Left ventricle myocardium superior (tissue), 1 donor: ENCODE measurements at places on chromosomes 1 and 21. TPM values are rescaled to one million over a fixed set of nuclear protein-coding genes. Genes with fewer than 3 reads are reported as not detected.

Gene RYR2
- 828 TPM for total RNA-seq

Gene AZIN2
- total RNA-seq, result 3.3 TPM

Gene KIAA1614
- 7.0 TPM for total RNA-seq

Gene PTPRU
- total RNA-seq, result 19.2 TPM

GRCh38 chr1:30600706-30601105, 122.7 kb downstream of the MATN1 start:
- no peak for DNase-seq

DNA sequence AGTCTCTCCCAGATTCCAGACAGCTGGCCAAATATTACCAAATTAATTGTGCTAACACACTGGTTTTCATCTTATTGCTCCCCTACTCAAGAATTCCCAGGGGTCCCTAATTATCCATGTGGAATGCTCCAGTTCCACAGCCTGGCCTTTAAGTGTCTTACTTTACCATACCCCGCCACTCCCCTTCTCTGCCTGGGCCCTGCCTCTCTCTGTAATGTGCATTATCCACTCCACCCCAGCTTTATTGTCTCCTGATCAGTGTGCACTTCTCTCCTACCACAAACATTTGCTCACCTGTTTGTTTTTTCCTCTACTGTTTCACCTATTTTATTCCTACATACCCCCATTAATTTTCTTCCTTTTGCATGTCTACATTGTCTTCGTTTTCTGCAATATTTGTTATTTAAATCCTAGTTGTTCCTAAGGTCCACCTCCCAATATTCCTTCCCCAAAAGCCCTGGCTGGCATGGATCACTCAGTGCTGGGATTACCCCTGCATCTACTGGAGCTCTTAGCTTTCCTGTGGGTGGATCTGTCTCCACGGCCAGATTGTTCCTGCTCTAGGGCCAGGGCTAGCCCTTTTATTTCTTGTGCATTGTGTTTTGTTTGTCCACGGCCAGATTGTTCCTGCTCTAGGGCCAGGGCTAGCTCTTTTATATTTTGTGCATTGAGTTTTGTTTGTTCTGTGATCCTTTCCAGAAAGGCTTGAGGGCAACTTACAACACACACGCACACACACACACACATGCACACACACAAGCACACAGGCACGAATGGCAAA, 33.4 kb upstream of the ATP1B1 start:
- no peak for DNase-seq

DNA sequence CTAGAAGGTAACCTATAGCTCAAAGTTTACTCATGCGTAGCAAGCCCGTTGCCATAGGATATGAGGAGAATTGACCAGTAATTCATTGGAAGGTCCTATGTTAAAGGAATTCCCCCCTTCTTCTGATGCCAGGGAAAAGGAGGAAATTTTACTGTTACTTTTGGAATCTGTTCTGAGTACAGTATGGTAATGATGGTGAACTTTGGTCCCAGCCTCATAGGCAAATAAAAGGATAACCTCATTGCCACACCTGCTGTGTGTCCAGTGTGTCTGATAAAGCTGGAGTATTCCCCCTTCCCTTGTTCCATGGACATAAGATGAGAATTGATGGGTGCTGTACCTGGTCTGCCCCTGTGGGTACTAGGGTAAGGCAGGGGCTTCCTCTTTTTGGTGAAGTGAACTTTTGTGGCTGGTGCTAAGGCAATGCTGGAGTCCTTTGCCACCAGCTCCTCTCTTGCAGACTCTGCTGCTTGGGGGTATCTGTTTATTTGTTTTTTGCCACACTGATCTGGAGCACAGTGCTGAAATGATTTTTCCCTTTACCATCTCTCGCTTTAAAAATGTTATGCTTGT, 22.2 kb downstream of the MPZ start:
- DNase-seq, result no peak

DNA sequence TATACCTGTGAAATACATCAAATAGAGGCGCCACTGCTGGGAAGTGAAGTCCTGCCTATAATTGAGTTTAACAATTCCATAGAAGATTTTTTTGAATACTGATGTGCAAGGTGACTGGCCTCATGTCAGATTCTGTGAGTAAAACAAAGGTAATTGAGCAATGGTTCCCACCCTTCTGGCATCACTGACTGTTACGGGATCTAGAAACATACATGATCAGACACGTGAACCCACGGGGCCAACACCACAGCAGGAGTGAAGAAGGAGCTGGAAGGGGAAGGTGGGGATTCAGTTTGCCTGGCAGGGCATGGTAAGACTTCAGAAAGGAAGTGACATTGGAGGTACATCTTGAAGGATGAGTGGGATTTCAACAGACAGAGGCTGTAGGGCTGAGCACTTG, 270.2 kb downstream of the DISC1 start:
- no peak for DNase-seq

GRCh38 chr1:219220945-219221344, 47.3 kb downstream of the LYPLAL1 start:
- no peak for DNase-seq

GRCh38 chr1:209456878-209457277, 126.6 kb upstream of the CAMK1G start:
- no peak for DNase-seq

GRCh38 chr1:57248830-57249229, 175.0 kb downstream of the DAB1 start:
- no peak for DNase-seq
